ENCODE measurements at places on chromosomes 1 and 21.

GRCh38 chr1:180981596-180982387, 40.9 kb downstream of the STX6 start:
- DNase-seq: no peak

- DNase-seq: no peak
Observed at GRCh38 chr21:39976800-39977199, 109.6 kb downstream of the PCP4 start.

GRCh38 chr21:42527489-42528158, 14.0 kb downstream of the SLC37A1 start:
- DNase-seq: no peak

DNA sequence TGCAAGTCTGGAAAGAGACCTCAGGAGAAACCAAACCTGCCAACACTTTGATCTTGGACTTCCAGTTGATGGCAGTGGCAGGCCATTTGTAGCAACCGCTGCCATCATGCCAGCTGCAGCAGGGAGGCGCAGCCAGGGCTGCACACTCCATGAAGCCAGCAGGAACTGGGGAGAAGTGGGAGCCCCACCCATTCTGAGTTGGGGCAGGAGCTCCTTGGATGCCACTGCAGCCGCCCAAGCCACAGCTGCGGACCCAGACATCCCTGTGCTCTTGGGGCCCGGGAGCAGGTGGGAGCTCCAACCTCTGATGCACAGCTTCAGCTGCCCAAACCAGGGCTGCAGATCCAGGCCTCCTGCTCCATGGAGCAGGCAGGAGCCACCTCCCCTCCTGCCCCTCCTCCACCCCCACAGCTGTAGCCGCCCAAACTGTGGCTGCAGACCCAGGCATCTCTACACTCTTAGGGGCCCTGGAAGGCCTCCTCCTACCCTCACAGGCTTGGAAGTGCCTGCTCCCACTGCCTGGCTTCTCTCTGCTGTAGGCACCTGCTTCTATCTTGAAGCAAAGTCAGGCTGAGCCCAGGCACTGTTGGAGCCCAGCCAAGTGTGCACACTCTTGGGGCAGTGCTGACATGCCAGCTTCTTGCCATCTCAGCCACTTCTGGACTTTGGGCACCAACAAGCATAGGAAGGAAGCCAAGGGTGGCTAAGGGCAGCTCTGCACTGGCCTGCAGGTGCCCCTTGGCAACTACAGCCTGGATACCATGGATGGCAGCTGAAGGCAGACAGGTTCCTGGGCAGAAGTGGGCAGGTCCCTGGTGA, 20.0 kb upstream of the DISP1 start:
- DNase-seq: no peak

DNA sequence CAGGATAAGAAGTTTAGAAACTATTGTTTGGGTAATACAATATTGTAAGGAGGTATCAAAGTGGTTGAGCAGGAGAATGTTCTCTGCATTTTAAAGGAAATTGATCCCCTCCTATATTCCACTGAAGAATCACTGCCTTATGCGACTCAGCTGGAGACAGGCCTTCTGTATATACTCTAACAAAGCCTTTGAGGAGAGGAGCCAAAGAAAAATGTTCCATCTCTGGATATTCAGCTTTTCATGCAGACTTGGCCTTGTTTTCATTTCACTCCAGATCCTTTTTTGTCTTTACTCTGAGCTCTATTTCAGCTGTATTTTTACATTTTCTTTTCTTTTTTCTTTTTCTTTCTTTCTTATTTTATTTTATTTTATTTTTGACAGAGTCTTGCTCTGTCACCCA, 42.1 kb upstream of the S1PR1 start:
- no peak for DNase-seq

DNA sequence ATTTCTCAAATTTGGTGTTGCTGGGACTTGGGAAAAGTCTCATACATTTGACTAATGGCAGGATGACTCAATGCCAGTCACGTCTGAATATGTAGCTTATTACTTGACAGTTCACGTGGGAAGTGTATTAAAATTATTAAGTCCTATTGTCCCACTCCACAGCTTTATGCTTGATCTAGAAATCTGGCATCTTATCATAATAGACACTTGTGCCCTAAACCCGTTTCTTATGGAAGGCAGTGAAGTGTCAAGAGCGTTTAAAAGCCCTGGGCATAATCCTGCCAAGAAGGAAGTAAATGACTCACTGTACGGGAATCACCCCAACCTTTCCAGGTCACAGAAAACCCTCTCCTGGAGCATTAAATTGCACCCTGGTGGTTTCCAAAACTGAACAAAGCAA, 207.4 kb downstream of the APP start:
- DNase-seq: no peak

DNA sequence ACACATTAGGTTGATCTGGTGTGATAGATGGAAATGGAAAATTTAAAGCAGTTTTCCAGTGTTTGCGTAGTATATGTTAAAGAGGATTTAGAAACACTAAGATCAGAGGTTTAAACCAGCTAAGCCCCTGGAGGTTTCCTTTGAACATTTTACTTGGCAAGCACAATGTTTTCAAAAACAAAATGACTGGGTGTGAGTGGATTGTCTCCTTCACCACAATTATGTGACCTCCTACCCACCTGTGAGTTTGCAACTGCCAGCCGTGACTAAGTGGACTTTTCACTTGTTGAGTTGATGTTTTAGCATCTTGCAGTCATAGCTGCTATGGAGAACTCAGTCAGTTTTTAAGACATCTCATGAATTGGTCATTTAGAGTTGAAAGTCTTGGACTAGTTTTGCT, 4.7 kb downstream of the CCDC190 start:
- DNase-seq: no peak

DNA sequence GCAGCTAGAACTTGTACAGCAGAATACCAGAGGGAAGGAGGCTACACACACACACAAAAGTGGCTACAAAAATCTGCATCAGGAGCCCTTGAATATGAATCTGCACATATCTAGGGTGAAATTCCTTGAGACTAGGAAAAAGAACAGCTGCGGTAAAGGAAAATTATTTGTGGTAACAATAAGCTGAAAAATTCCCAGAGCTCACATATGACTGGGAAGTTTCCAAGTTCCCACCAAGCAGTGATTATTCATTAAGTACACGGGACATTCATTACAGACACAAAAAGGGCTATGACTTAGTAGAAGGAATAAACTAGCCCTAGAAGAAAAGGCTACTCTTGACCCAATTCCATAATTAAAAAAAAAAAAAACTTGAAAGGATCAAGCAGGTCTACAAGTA, 149.5 kb upstream of the BACE2 start:
- no peak for DNase-seq

DNA sequence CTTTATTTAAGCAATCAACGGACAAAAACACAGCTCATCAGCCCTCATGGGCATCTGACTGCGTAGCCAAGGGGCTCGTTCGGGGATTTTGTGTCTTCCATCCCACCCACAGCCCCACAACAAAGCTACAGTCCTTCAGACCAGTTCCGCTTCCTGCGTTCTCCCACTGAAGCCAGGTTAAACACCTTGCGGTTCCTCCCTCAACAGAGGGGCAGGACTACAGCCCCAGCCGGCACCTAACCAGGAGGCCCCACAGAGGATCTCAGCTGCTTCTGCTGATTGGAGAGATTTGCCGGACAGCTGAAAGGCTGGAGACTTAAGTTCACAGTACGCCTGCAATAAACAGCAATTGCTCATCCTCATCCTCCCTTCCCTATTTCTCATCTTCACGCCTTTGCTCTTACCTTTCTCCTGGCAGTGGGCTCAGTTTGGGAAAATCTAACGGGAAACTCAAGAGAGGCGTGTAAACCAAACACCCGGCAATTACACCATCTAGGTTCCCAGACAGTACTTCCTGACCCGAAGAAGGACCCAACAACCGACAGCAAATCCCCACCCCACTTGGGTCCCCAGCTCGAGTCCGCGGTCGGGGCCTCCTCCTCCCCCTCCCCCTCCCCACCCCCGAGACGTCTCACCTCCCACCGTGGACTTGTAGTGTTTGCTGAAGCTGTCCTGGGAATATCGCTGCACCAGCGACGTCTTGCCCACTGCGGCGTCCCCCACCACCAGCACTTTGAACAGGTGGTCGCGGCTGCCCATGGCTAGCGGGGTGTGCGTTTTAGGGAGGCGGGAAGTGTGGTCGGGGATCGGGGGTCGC, 876 bp downstream of the RAB29 start:
- no peak for DNase-seq

DNA sequence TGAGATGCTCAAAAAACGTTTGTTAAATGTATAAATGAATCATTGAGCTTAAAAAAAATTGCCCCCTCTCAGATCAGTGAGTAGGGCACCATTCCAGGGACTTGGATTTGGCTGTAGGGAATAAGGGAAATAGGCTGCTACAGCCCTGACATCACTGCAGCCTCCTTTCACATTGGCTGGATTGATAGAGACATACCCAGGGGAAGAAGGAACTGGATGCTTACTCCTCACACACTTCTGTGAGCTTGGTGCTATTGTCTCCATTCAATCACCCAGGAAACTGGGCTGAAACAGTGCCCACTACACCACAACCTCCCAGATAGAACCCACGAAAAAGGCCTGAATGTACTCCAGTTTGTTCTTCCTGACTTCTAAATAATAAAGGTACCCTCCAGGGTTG, 87.2 kb downstream of the TGFBR3 start:
- no peak for DNase-seq

DNA sequence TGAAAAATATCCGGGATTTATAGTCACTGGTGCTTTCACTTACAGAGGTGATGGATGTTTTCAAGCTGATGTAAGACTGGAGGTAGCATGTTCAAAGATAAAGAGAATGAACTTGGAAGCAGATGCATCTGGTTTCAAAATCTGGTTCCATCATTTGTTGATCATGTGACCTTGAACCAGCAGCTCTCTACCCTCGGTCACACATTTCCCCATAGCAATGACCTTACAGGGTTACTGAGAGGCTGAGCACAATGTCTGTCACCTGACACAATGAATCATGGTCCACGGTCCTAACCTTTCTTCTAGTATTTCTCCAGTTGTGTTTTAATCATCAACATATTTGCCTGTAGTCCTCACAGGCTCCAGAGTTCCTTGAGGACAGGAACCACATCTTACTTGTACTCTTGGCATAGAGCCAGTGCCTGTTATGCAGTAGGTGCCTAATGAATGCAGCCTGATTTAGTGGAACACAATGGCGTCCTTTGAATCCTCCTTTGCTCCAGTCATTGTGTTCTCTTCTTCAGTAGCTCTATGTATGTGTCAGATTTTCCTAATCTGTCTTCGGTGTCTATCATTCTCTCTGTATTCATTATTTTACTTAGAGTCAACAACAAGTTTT, 667.3 kb downstream of the PTPRU start:
- no peak for DNase-seq

DNA sequence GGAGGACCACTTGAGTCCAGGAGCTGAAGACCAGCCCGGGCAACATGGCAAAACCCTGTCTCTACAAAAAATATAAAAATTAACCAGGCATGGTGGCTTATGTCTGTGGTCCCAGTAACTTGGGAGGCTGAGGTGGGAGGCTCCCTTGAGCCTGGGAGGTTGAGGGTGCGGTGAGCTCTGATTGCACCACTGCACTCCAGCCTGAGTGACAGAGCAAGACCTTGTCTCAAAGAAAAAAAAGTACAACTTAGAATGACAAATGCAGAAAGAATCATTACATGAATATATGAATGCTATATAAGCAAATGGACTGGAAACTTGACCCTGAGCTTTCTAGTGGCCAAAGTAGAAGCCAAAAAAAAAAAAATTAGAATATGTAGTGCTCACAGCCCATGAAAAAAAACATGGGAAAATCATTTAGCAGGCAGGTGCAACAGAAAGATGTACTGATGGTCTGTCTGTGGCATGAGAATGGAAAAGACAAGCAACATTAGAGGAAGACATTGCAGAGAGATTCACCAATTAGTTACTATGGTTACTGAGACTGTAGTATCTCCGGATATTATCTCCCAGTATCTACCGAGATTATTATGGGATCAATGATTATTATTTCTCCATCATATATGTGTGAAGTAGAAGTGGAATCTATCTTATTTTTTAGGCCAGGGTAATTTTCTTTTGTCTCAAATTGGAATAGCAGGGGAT, 19.2 kb downstream of the ELAPOR1 start:
- no peak for DNase-seq

GRCh38 chr1:63746129-63746864, 27.5 kb upstream of the ROR1 start:
- no peak for DNase-seq

GRCh38 chr1:157099633-157100009, at the start of gene ETV3L:
Gene ETV3L (minus strand): TSS chr1:157099808. CDS start chr1:157099523, 285 bp downstream.
- DNase-seq: no peak

DNA sequence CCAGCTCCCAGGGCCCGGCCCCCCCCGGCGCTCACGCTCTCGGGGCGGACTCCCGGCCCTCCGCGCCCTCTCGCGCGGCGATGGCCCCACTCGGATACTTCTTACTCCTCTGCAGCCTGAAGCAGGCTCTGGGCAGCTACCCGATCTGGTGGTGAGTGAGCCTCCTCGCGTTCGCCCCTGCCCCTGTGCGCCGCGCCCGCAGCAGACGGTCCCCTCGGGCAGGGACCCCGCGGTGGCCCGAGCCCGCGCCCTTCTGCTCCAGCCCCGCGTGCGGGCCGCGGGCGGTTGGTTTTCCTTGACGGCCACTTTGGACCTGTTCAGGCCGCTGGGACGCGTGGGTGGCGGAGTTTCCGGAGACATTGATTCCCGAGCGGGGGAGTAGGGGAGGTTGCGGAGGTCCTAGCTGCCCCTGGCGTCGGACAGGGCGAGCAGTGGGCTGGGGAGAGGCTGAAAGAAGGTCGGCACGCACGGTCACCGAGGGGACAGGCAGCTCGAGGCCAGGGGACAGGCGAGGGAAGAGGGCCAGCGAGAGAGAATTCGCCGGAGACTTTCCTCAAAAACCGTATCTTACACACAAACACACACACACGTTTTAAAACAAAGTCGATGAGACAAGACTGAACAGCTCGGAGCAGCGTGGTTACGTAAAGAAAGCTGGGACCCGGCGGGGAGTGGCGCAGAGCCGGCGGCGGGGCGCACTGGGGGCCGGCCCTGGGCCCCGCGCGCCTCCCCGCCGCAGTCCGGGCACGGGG, 427 bp downstream of the WNT3A start:
- DNase-seq: no peak
